ENCODE measurements at places on chromosomes 6 and 20. TPM values are rescaled to one million over a fixed set of nuclear protein-coding genes. Genes with fewer than 3 reads are reported as not detected.

DNA sequence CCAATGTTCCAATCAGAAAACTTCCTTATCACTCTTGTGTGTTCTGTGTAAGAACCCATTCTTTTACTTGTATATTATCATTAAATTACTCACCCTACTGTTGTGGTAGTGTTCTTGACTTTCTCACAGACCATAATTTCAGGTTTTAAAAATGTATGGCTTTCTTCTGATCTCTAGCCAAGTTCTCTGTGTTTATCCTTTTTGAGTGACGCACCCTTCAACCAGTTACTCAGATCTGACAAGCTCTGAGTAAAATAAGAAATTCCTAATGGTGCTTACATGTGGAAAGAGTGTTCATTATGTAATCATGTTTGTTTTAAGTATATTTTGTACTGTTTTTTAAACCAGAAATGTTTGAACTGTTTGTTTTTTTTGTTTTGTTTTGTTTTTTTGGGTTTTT is 11.0 kb downstream of the TBPL1 start:
- peak; percentile 43 for DNase-seq

- no peak for DNase-seq
Measured at GRCh38 chr6:162622572-162622971, 105.0 kb downstream of the PRKN start.

DNA sequence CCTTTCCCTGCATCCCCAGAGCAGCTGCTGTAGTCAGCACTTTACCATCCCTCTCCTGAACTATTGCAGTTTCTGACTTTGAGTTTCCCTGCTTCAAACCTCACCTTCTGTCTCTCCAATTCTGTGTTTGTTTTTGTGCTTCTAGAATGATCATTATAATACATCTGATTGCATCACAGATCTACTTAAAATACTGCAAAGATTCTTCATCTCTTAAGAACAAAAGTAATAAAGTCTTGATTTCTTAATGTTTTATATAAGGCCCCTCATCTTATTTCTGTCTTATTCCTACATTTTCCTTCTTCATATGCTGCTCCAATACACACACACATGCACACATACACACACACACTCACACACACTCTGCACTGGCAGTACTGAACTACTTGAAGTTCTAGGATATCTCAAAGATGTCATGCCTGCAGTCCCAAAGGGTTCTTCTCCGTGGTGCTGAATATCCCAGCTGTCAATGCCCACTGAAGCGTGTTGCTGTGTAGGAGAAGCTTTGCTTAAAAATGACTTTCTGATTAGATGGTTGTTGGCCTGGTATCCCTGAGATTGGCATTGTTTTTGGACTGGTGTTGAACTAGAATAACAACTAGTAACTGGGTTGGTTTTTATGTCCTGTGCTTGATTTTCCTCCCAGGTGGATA is 97.2 kb downstream of the MAP3K4 start:
- DNase-seq = peak; percentile 31

DNA sequence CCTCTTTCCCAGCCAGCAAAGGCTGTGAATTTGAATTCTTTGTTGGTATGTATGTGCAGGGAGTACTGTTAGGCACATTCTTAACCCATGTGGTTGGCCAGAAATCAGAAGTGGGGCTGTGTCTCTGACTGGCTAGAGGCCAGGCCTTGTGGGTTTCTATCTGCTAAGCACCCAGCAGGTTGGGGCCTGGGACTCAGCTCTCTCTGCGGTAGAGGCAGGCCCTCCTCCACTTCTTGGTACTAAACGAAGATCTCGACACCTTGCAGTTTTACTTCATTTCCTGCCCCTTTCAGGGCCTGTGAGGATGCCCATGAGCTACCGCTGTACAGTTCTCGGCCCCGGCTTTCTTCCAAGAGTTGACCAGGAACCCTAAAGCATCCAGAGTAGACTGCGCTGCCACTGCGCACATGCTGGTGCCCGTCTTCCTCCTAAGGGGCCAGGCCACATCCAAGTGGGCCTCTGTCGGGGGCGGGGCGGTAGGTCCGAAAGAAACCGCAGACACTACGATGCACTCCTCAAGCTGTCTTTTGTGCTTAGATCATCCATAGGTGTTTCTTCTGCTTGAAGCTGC is 51.1 kb downstream of the TCP11 start:
- DNase-seq = peak; percentile 60

GRCh38 chr6:122740936-122741335 is 38.6 kb upstream of the FABP7 start:
- no peak for DNase-seq

GRCh38 chr6:44171899-44172546 is 13.4 kb downstream of the CAPN11 start:
- DNase-seq = no peak

The ZMYND8 gene
- 12.4 TPM for polyA plus RNA-seq

DNA sequence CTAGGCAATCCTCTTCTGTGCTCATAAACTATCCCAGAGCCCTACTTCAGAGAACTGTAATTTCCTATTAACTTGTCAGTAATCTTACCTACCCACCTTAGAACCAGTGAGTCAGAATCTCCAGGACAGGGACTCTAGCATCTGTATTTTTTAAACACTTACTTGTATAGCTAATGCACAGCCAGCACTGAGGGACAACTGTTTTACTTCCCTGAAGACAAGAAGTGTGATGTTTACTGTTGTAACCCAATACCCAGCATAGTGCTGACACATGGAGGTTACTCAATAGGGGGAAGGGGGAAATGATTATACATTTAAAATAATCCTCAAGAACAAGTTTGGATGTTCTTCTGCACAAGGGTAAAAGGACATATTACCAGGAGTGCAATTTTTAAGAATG is 130.8 kb downstream of the BTBD9 start:
- peak; percentile 26 for DNase-seq

The DACT2 gene
- polyA plus RNA-seq = not detected

The SPATS1 gene
- not detected for polyA plus RNA-seq

The PHACTR3 gene
- not detected for polyA plus RNA-seq

DNA sequence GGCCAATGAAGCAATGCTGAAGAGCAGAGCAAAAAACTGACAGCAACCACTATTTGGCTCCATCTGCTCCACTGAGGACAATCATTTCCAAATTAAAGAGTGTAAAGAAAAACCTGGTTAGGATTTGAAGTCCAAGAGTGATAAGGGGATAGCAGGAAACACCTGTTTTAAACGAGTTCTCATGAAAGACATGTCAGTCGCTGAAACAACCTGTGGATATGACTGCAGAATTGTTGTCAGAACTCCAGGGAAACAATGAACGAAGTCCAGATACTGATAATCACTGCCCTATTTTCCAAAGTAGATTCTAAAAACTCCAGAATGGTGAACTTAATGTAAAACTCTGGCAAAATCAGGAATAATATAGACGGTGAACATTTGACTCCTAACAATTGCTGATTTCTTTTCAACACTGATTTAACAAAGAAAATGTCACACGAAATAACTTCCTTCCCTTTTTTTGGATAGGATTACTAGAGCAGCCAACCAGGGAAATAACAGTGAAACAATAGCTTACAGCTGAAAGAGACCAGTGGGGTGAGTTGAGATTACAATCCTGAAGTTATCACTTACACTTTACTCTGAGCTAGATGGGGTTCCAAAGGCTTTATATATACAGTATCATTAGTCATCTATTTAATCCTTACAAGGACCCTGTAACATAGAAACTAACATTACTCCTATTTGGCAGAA is 83.7 kb downstream of the ELOVL5 start:
- DNase-seq = no peak

GRCh38 chr20:39974966-39975501 is 714.0 kb downstream of the MAFB start:
- no peak for DNase-seq

- peak; percentile 86 for DNase-seq
Measured at GRCh38 chr20:57672164-57672563, 37.7 kb downstream of the PMEPA1 start.

The RNF182 gene
- polyA plus RNA-seq = 1.8 TPM

DNA sequence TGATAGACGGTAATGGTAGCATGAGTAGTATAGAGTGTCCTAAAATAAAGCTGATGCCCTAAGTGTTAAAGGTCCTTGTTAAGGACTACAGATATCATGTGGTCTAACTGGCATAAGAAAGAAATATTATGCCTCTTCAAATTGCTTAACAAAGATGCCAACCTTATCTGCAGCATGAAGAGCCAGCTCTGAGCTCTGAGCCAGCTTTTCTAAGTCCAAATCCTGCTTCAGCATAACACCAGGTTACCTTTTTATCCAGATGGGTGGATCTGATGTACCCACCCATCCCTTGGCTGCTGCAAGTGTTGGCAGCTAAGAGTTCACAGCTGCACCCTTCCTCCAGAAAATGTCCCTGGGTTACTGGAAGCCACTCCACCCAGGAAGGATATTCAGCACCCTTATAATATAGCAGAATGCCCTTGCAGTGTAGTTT is 83.8 kb downstream of the TENT5A start:
- DNase-seq = no peak

DNA sequence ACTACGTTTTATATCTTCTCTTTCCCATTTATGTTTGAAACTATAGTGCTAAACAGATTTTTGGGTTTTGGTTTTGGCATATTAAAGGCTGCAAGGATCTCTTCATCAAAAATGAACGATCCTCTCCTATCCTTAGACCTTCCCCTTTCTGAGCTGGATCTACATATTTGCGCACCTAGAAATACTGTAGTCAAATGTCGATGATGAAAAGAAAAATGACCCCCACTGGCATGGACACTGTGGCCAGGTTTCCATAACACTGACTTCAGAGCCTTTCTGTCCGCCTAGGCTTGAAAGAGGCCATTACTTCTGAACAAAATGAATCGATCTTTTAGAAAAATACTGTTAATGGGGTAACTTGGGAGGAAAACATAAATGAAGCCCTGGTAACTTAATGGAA is 5.8 kb downstream of the FLRT3 start:
- DNase-seq = no peak

The TRIM10 gene
- polyA plus RNA-seq = not detected

DNA sequence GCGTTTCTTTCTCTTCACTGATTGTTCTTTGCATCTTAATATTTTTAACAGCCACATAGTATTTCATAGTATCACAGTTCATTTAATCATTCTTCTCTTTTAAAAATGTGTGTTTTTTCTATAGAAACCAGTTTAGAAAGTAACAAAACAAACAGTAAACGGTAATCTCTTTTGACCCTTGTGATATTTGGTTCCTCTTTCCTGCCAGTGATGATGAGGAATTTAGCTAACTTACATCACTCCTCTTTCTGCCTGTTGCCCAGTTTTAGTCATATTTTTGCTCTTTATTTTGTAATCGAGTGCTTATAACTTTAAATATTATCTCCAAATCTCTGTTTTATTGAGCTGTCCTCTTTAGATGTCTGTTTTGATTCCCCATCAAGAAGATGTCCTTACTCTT is 38.1 kb upstream of the ZBTB24 start:
- DNase-seq = no peak

- no peak for DNase-seq
Measured at GRCh38 chr20:36527331-36528125, 13.8 kb upstream of the MYL9 start.

GRCh38 chr20:2084703-2085102 is 16.9 kb upstream of the STK35 start:
- DNase-seq = peak; percentile 82

The FRMD1 gene
- polyA plus RNA-seq = not detected

The HLA-DQB2 gene
- not detected for polyA plus RNA-seq

The IP6K3 gene
- polyA plus RNA-seq = 0.08 TPM

DNA sequence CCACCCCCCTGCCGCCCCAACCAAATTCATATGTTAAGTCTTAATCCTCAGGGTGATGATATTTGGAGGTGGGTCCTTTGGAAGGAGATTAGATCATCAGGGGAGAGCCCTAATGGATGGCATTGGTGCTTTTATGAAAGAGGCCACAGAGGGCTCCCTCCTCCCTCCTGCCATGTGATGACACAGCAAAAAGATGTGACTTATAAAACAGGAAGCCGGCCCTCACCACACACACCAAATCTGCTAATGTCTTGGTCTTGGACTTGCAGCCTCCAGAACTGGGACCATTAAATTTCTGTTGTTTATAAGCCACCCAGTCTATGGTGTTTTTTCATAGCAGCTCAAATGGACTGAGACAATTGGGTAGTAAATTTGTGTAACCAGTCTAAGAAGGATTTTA is 176.3 kb downstream of the ADGRG6 start:
- DNase-seq = peak; percentile 69

The ZNF165 gene
- 0.41 TPM for polyA plus RNA-seq

The CALHM6 gene
- polyA plus RNA-seq = 1.7 TPM

DNA sequence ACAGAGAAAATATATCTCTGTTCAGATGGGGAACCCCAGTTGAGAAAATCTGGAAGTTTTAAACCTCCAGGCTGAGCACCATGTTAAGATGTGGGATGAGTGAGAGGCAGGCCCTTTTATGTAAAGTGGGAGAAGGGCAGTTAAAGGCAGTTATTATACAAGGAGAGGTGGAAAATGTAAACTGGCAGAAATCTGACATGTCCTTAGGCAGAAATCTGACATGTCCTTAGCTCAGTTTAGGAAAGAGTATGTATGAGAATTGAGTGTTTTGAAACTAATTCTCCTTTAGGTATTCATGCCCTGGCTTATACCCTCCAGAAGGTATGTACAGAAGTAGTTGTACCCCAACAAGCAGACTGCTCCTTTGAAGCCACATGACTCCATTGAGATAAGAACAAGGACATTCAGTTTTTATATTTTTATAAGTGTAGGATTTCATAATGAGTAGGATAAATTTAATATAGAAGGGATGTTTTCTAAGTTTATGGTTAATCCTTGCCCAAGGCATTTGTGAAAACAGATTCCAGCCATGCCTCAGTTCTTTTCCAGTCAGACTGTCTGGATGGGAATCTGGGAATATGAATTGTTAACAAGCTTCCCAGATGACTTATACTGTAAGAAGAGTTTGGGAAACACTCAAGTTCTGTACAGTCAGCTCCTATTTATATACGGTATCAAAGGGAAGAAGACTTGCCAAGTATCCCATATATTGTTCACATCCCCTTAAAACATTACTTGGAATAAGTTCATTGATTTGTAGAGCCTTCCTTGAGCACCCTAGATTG is 87.7 kb downstream of the SCAND1 start:
- DNase-seq = peak; percentile 62

GRCh38 chr6:2952557-2953095 is 18.7 kb downstream of the SERPINB6 start:
- DNase-seq = peak; percentile 93

GRCh38 chr20:7147220-7147601 is 379.7 kb downstream of the BMP2 start:
- DNase-seq = no peak
